ENCODE measurements at places on chromosomes 13 and 19. TPM values are rescaled to one million over a fixed set of nuclear protein-coding genes. Genes with fewer than 3 reads are reported as not detected.

- DNase-seq, result no peak
These were observed 394.7 kb upstream of the KLF12 start for GRCh38 chr13:74528734-74529513.

DNA sequence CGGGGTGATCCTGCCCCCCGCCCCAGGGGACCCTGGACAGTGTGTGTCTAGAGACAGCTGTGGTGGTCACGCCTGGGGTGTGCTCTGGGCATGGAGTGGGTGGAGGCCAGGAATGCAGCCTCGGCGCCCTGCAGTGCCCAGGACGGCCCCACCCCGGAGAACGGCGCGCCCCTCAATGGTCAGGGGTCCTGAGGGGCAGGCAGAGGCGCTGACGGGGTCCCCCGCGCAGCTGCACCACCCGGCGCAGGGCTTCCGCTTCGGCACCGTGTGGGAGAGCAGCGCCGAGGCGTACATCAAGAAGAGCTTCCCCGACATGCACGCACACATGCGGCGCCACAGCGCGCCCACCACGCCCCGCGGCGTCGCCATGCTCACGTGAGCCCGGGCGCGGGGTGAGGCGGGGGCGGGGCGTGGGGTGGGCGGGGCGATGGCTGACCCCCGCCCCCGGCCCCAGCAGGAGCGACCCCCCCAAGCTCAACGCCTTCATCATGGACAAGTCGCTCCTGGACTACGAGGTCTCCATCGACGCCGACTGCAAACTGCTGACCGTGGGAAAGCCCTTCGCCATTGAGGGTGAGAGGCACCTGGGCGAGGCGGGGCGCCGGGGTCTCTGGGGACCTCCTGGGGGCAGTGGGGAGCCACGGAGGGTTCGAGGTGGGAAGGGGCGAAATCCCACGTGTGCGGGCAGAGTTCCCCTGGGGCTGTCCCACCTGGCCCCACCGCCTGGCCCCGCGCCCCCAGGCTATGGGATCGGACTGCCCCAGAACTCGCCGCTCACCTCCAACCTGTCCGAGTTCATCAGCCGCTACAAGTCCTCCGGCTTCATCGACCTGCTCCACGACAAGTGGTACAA lies 7.4 kb downstream of the GRIN3B start:
- DNase-seq, result no peak

DNA sequence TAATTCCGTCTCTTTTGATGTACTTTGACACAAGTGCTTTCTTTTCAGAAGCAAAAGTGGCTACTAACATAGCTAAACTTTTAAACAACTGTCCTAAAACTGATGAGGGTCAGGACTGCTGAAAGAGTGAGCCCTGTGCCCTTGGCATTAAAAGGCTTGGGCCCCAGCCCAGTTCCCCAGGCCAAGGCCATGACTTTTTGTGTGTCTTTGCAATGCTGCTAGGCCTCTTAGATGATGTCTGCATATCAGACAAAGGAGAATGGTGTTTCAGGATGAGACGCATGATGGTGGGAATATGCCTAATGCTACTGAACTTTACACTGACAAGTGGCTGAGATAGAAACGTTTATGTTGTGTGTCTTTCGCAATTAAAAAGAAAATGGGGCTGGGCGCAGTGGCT lies 38.0 kb downstream of the SLC7A9 start:
- DNase-seq, result no peak

DNA sequence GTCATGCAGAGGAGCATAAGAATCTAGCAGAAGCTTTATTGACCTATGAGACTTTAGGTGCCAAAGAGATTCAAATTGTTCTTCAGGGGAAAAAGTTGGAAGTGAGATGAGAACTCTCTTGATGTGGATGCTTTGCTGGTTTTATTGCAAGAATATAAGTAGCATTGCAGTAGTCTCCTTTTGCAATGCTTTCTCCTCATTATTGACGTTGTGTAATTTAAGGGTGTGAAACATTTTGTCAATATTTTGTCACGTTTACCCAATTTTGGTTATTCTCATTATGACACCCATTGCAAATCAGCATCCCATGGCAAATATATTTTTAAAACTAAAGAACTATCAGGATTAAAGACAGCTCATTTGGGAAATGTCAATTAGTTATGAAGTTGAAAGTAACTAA lies 11.9 kb upstream of the LILRB5 start:
- no peak for DNase-seq

GRCh38 chr13:20001366-20002190 lies 43.1 kb downstream of the ZMYM2 start:
- no peak for DNase-seq

DNA sequence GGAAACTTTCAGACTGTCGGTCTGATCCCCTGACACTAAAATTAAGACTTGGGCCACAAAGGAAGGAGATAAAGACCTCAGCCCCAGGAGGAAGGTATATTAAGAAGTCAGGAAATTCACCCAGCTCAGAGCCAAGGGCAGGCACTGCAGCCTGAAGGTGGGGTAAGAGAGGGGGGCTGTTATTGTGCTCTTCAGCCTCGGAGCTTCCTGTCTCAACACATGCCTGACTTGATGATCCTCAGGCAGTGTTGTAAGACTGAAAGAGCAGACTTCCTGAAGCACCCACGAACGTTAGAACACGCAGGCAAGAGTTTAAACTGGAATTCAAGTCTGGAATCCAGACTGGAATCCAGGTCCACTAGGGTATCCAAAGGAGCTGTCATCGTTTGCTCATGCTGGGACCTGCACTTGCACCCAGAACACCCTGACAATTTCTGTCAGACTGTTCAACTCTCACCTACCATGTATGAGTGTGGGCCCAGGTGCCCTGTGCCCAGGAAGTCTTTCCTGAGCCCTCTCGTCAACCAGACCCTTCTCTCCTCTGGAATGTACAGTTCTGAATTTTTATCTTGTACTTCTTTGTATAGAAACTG lies 10.7 kb upstream of the FLT1 start:
- peak; percentile 21 for DNase-seq

GRCh38 chr19:42268704-42269477 lies at the start of gene CIC:
CIC (plus strand) TSS chr19:42269252; CDS start chr19:42271784, 2,532 bp downstream.
- DNase-seq, result peak; percentile 100

- DNase-seq, result peak; percentile 1
These were observed 1124.2 kb downstream of the SLITRK1 start for GRCh38 chr13:82758044-82758443.

DNA sequence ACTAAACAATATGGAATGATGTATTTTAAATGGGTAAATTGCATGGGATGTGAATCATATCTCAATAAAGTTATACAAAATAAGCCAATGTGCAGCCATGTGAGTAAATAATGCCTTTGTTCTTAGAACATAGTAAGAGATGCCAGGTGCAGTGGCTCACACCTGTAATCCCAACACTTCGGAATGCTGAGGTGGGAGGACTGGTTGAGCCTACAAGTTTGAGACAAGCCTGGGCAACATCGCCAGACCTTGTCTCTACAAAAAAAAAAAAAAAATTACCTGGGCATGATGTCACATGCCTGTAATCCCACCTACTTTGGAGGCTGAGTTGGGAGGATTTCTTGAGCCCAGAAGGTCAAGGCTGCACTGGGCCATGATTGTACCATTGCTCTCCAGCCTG lies 230.7 kb downstream of the RFC3 start:
- DNase-seq, result no peak

- DNase-seq, result no peak
These were observed 33.0 kb downstream of the KPNA3 start for GRCh38 chr13:49759503-49759902.

DNA sequence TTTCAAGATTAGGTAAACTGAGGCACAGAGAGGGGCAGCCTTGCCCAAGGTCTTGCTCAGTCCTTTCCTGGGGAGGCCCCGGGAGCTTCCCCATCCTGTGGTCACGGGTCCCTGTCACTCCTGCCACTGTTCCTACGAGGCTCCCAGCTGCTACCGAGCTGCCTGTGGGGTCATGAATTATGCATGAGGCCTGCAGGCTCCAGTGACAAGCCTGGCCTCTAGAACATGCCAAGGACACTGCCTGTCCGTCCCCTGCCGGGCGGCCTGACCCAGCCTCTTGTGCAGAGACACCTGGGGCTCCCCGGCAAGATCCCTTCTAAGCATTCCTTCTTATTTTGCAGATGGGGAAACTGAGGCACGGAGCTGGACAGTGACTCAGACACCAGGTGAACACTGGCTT lies 2.7 kb downstream of the FCHO1 start:
- no peak for DNase-seq

DNA sequence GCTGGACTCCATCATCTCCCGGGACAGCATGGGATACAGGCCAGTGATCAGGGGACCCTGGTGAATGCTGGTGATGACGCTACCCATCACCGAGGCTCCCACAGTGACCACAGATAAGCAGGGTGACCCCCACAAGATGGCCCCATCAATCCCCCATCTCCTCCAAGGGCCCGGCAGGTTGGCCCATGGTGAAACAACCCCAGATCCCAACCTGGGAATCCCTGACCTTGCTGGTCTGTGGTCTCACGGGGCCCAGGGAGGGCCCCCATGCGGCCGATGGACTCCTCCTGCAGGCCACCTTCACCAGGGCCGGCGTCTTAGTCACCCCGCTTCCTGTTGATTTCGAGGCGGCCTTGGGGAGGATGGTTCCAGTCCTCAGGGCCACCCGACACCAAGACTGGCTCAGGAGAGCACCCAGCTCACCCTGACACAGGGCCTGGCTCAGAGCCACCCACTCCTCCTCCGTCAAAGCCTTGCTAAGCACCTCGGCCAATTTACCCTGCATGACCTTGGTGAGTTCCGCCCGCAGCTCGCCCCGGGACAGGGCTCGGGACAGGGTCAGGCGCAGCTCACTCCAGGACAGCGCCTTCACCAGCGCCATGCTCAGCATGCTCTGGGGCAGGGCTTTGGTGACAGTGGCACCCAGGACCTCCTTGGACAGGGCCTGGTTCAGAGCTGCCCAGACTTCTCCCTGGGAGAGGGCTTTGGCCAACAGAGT lies 10.0 kb downstream of the IQCN start:
- no peak for DNase-seq

DNA sequence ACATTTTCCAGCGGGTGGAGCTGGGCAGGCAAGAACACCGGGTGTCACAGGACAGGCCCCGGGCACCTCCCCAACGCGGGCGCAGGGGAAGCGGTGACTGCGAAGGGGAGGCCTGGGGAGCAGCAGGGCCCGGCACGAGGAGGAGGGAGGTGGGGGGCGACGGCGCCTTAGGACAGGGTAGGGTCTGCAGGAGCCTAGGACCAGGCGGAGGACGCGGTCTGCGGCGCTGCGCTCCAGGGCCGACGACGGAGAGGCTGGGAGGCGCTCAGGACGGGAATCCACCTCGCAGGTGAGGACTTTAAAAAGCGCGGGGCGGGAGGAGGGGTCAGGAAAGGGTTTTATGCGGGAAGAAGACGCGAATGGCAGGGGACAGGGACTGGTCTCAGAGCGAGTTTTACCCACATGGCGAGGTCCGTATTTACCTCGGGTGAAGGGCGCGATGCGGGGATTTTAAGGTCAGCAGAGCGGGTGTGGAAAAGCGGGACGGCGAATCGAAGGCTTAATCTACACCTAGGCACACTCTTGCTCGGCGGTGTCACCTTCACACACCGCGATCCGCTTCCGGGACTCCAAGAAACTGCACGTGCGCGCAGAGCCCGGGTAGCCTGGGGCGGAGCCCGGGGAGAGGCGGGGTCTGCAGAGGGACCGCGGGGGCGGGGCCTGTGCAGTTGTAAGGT lies 13.5 kb downstream of the ERVV-2 start:
- peak; percentile 14 for DNase-seq

- DNase-seq, result no peak
These were observed 788.0 kb upstream of the ATXN8OS start for GRCh38 chr13:69319656-69320055.

DNA sequence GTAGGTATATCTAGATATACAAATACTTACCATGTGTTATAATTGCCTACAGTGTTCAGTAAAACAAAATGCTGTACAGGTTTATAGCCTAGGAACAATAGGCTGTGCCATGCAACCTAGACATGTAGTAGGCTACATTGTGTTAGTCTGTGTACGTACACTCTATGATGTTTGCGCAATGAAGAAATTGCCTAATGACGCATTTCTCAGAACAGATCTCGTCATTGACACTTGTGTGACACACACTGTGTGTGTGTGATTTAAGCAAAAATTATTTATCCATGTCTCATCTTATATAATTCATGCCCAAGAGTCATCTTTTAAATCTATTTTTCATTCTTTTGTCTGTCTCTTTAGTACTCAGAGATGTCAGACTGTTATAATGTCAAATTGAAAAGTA lies 1888.8 kb upstream of the PCDH20 start:
- DNase-seq, result no peak

- no peak for DNase-seq
These were observed 56.2 kb downstream of the ARHGAP35 start for GRCh38 chr19:46917002-46917401.

GRCh38 chr19:55623561-55623960 lies 805 bp downstream of the ZNF784 start:
- no peak for DNase-seq

GRCh38 chr19:7590256-7590655 lies 5.4 kb upstream of the CAMSAP3 start:
- DNase-seq, result no peak

- no peak for DNase-seq
These were observed 11.6 kb upstream of the RNF113B start for GRCh38 chr13:98188544-98189166.

STOML3 gene
- not detected for total RNA-seq

ATP1A3 gene
- total RNA-seq, result under 0.01 TPM

RFPL4AL1 gene
- not detected for total RNA-seq

IGFL2 gene
- total RNA-seq, result not detected

ZNF285 gene
- 1.8 TPM for total RNA-seq

CGB5 gene
- total RNA-seq, result not detected

ANKRD24 gene
- total RNA-seq, result 0.13 TPM

CYP2F1 gene
- not detected for total RNA-seq

DPF1 gene
- 0.26 TPM for total RNA-seq

All from dermis microvascular lymphatic vessel endothelial cell (primary cell).